ENCODE measurements at places on chromosomes 7 and 10.

DNA sequence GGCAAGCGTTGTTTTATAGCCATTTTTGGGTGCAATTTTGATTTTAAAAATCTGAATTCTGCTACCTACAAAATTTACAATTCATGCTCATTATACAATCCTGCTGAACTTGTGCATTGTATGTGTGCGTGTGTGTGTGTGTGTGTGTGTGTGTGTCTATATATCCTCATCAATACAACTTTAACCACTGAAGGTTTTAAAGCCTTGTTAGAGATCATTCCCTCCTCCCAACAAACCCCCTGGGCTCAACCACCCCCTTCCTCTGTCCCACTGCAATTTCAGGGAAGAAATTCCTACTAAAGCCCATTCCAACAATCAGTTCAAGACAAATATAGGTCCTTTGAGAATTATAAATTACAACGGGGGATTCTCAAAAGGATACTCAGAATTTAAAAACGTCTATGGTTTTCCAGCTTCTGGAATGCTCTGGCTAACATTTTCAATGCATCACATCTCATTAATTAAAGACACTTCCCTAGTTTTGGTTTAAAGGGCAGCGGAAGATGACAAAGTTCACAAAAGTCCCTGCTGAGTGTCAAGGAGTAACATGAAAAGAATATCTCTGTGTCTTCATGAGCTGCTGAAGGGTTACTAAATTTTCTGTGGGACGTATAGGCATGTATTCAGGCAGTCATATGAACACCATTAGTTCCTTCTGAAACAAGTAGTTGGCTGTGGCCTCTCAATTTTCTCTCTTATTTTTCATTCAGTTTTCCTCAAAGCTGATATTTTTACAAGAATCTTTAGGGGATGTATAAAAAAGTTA is 889 bp upstream of the SEMA3A start:
- no peak for DNase-seq

DNA sequence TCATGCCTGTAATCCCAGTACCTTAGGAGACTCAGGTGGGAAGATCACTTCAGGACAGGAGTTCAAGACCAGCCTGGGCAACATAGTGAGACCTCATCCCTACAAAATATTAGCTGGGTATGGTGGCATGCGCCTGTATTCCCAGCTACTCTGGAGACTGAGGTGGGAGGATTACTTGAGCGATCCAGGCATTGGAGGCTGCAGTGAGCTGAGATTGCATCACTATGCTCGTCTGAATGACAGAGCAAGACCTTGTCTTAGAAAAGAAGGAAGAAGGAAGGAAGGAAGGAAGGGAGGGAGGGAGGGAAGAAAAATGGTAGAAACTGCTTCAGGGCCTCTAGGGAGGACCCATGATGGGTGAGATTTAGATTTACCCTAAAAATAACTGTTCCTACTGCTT is 112.3 kb downstream of the SPDYE5 start:
- no peak for DNase-seq

GRCh38 chr10:71860243-71861029 is 9.4 kb upstream of the PSAP start:
- peak; percentile 100 for DNase-seq

DNA sequence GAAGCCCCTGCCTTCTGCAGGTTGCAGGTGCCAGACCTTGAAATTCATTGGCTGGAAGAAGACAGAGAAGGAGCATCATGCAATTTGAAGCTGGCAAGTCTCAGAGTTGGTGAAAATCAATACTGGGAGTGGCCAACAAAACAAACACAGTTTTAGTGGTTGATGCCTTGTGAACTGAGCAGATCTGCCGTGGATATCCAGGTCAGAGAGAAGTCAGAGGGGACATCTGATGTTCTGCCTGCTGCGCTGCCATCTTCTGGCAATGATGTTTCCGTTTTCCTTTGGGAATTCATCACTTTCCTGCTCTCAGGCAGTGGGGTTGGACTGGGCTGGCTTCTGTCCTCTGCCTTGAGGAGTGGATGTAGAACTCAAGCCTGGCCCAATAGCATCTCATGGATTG is 132.0 kb downstream of the RPS24 start:
- DNase-seq: no peak

- no peak for DNase-seq
Observed at GRCh38 chr7:148385009-148385682, 205.4 kb upstream of the C7orf33 start.

DNA sequence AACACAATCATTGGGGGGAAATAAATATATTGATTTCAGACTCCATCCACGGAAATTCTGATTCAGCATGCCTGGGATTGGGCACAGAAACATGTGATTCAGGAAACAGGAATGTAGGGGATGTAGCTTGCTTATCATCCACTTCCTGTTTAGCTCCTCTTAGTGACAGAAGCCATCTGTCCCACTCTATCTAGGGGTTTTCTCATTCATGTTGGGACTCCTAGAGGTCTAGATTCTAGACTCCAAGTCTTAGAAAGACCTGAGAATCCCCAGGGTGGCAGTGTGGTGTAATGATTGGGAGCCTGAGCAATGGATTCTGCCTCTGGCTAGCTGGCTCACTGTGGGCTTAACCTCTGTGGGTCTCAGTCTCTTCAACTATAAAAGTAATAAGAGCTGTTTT is 67.9 kb downstream of the CDK1 start:
- peak; percentile 48 for DNase-seq

- DNase-seq: no peak
Observed at GRCh38 chr10:62852961-62853702, 37.0 kb upstream of the EGR2 start.

GRCh38 chr7:18419456-18419855 is 76.1 kb upstream of the HDAC9 start:
- no peak for DNase-seq

DNA sequence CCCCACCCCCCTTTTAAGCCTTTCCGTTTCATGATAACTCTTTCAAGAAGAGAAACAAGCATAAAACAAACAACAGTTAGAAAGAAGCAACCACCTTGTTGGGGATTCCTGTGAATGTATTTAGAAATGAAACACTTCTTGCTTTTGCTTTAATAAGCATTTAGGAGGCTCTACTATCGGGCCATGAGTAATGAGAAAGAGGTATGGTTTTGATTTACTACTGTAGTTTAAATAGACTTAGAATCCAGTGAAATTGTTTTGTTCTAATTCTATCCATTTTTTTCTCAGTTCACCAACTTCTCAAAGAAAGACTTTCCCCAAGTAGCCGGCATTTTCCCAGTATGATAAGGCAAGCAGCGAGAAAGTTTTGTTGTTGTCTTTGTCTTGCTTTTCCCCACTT is 168.7 kb upstream of the HABP2 start:
- DNase-seq: peak; percentile 14

All from foreskin fibroblast (primary cell).